Amygdala (tissue), 56 donors: ENCODE measurements at places on chromosomes 2 and 18.

DNA sequence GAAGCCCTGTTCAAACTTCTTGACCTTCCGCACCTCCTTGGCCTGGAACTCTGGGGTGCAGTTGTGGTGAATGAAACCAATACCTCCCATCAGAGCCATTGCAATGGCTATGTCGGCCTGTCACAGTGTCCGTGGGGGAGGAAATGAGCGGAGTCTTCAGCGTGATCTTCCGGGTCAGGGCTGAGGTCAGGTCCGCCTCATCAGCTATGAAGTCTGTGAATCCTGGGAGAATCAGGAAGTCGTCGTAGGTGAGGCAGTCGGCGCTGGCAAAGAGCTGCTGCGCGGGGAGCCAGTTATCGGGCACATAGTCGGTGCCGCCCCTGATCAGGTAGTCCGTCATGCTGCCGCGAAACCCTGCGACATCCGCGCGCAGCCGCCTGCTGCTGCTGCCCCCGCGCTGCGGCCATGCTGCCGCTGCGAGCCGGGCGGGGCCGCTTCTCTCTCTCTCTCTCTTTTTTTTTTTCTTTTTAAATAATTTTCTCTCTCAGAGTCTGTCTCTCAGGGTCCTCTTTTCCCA lies 154.1 kb upstream of the ZSWIM2 start:
- DNase-seq = no peak

GRCh38 chr2:216626875-216627245 lies 6.4 kb upstream of the IGFBP2 start:
- no peak for DNase-seq

GRCh38 chr2:140597836-140598235 lies 1533.0 kb downstream of the LRP1B start:
- DNase-seq = no peak

GRCh38 chr2:172962082-172962481 lies 113.6 kb upstream of the MAP3K20 start:
- no peak for DNase-seq

DNA sequence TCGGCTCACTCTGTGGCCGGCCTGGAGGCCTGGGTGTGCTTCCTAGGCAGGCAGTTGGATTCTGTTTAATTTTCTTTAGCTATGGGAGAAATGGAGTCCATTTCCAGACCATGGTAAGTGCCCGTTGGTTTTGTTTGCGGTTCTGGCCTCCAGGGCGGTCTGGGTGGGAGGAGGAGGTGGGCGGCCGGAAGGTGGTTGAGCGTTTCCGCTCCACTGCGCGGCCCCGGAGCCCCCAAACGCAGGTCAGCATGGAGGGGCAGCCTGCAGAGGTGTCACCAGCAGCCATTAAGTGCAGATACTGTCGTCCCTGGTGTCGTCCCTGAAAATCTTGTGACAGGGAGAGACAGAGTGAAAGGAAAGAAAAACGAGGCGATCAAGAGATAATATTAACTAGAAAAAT lies 303.9 kb downstream of the GBX2 start:
- no peak for DNase-seq

DNA sequence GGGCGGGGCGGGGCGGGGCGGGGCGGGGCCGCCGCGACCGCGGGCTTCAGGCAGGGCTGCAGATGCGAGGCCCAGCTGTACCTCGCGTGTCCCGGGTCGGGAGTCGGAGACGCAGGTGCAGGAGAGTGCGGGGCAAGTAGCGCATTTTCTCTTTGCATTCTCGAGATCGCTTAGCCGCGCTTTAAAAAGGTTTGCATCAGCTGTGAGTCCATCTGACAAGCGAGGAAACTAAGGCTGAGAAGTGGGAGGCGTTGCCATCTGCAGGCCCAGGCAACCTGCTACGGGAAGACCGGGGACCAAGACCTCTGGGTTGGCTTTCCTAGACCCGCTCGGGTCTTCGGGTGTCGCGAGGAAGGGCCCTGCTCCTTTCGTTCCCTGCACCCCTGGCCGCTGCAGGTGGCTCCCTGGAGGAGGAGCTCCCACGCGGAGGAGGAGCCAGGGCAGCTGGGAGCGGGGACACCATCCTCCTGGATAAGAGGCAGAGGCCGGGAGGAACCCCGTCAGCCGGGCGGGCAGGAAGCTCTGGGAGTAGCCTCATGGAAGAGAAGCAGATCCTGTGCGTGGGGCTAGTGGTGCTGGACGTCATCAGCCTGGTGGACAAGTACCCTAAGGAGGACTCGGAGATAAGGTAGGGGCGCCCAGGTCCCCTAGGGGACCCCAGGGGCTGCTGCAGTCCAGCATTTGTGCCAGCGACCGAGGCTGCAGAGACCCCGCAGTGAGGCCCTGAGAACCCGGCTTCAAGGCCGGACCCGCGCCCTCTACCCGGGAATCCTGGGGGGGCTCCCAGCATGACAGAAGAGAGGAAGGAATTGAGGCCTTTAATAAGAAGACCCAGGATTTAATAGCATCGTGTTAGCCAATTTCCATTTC lies at the start of gene KHK:
KHK (plus strand) TSS at position 49 of the 870 bp plus-strand sequence; CDS start at position 537, 488 bp downstream.
- no peak for DNase-seq

GRCh38 chr2:212922701-212923100 lies 228.7 kb downstream of the IKZF2 start:
- no peak for DNase-seq

GRCh38 chr2:134934641-134935040 lies 16.0 kb downstream of the CCNT2 start:
- no peak for DNase-seq

GRCh38 chr2:133486771-133487191 lies 81.5 kb downstream of the NCKAP5 start:
- no peak for DNase-seq

DNA sequence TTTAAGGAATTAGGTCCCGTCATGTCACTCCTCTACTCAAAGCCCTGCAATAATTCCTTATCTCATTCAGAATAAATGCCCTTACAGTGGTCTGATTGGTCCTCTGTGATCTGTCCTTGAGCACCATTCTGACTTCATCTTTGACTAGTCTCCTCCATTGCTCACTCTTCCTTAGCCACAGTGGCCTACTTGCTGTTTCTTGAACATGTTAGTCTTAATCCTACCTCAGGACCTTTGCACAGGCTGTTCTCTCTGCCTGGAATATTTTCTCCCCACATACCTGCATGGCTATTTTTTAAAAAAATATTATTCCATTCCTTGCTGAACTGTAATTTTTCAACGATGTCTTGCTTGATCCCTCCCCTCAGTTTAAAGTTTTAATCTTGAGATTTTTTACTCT lies 48.0 kb downstream of the QPCT start:
- DNase-seq = no peak

DNA sequence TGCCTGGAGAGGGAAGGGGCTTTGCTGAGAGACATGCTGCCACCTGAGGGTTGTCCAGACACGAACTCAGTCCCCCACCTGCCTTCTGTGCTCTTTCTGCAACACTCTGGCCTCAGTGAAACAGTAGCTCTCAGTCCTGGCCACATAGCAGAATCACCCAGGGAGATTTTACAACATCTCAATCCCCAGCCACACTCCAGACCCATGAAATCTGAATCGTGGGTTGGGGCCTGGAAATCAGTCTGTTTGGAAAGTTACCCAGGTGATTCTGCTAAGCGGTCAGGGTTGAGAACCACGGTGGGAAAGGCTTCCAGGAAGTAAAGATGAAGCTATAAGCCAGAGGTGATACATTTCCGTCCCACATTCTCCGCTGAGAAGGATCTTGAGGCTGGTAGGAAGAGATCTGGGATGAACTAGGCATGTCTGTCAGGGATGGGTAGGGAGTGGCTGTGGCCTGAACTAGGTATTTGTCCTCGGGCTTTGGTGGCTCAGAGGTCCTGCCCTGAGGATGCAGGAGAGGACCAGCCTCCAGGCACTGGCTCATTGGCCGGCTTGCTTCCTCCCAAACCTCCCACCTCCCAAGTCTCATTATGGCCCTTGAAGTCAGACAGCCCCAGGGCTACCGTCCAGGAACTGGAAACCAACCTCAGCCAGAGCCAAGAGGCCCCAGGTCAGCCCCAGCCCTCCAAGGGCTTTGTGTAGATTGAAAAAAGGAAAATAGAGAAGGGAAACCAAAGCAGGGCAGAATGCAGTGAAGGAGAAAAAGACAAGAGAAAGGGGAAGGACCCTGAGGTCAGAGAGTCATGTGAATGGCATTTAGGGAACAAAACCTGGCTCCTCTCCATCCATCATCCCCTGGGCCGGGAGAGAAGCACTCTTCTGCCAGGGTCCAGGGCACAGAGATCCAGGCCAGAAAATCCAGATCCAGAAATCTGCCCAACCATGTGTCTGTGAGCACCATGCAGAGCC lies 119.6 kb downstream of the ZFP36L2 start:
- no peak for DNase-seq

GRCh38 chr2:220227266-220227920 lies 600.0 kb downstream of the SLC4A3 start:
- no peak for DNase-seq

DNA sequence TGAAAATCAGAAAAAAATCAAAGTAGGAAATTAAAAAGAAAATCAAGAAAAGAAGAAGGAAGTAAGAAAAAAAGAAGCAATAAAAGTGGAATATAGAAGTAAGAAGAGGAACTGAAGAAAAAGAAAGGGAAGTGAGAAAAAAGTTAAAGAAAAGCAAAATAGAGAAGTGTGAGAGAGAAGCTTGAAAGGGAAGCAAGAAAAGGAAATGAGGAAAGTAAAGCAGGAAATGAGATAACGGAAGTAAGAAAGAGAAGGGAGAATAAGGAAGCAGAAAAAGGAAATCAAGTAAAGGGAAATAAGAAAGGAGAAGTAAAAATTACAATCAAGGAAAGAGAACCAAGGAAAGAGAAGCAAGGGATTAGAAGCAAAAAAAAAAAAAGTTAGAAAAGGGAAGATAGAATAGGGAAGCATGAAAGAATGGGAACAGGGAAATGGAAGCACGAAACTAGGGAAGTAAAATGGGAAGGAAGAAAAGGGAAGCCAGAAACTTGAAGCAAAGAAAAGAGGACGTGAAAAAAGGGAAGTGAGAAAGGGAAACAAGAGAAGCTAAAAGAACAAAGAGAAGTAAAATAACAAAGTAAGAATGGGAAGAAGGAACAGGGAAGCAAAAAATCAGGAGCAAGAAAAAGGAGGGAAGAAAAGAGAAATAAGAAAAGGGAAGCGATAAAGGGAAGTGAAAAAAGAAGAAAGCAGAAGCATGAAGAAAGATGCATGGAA lies 243.3 kb upstream of the NCKAP5 start:
- no peak for DNase-seq

GRCh38 chr18:34809451-34810072 lies 99.5 kb downstream of the DTNA start:
- peak; percentile 41 for DNase-seq
